ENCODE measurements at places on chromosomes 5 and 9.

DNA sequence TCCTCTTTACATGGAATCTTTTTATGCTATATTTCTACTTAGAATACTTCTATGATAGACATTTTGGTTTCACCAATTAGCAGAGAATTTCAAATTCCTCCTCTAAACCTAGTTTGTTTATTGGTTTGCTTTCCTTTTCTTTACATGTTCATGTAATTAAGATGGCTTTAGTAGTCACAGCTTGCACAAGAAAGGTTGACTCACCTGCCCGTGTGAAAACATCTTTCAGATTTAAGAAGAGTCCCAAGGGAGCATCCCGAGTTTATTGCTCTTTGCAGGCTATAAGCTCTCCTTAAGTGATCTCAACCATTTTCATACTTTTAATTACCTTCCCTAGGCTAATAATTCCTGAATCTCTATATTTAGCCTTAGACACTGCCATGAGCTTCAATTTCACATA is 28.9 kb downstream of the TYRP1 start:
- DNase-seq = no peak

- no peak for DNase-seq
Measured at GRCh38 chr9:93684161-93684765, 107.9 kb downstream of the PHF2 start.

GRCh38 chr5:63553073-63553472 is 409.2 kb downstream of the HTR1A start:
- DNase-seq = no peak

DNA sequence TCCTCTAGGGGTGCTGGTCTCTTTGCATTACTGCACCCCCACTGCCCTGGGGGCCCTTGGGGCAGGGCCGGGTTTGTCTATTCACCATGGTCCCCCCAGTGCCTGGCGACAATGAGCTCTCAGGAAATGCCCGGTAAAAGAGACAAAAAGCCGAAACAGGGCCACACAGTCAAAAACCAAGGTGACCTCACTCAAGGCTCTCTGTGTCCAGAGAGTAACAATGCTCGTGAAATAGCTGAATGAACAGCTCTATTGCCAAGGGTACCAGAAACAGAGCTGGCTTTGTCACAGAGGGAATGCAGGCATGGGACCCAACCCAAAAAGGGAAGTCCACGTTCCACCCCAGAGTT is 16.0 kb downstream of the SH3PXD2B start:
- no peak for DNase-seq

DNA sequence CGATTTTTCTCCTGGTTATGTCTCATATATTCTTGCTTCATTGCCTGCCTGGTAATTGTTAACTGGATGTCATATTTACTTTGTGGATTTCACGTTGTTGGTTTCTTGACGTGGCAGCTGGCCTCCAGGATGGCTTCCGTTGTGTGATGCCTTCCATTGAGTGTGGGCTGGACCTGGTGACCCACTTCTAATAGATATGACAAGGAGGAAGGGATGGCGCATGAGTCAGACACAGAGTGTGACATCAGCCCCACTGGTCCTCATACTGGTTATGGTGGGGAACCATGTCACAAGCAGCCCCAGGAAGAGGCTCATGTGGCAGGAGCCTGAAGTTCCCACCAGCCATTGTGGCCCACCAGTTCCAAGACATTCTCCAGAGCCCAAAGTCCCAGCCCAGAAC is 6.4 kb upstream of the PAEP start:
- DNase-seq = no peak

DNA sequence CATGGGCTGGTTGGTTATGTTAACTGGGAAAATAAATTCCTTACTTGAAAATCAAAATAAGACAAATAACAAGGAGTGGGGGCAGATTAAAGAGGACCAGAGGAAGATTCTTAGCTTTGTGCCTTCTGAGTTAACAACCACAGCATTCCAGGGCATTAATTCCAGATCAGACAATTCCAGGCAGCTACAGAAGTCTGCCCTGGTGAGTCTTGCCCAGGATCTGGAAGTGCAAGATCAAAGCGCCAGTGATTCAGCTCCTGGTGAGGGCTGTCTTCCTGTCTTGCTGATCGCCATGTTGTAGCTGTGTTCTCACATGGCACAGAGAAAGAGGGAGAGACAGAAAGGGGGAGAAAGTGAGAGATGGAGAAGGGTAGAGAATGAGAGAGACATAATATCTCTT is 65.6 kb downstream of the ANXA2R start:
- DNase-seq = no peak

GRCh38 chr5:75214928-75215327 is 21.8 kb downstream of the ANKRD31 start:
- no peak for DNase-seq

Measured in NCI-H1694 treated with DMSO at 0.1 percent for 48 hours (cell line).